Tongue (tissue), 3 donors: ENCODE measurements at places on chromosomes 5 and 9.

DNA sequence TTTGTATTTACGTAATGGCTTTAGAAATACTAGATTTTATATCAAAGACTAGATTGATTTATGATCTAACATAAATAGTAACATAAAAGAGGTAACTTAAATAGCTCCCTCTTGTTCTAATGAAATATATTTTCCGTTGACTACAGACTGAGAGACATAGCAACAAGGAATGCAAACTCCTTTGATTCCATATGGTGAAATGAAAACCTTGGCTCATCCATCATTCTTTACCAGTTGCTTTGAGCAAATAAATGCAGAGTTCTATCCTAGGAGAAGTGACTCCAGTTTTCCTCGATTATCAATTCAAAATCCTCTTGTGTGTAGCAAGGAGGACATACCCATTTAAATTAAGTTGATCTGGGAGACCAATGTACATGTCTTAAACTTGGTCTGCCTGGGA lies 18.0 kb upstream of the JAKMIP2 start:
- DNase-seq: no peak

DNA sequence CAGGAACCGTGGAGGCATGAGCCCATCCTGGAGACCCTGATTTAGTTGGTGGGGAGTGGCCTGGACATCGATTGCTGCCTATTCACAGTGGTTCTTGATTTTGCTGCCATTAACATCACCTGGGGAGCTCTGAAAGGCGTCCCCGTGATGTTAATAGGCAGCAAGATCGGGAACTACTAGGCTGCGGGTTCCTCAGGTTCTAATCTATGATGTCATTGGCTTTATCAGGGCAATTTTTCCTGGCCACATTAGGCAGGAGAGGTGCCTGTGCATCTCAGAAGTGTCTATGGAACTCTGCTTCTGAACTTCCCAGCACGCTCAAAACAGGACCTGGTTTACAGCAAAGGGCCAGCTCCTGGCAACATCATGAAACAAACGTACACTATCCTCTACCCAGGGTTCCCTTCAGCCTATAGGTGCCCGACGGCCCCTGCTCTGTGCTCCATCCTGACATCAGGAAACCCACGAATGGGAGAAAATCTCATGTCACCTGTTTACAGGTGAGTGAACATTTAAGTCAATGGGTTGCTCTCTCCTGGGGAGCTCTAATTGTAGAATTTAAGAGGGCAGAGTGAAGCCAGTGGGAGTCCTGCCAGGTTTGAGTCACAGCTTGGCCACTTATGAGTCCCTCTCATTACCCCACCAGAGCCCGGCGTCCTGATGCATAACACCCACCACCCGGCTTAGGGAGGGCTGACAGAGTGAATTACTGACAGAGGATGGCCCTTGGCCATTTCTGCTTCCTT lies 49.4 kb downstream of the ROPN1L start:
- DNase-seq: no peak

- no peak for DNase-seq
Measured at GRCh38 chr9:4515958-4516375, 25.7 kb downstream of the SLC1A1 start.

DNA sequence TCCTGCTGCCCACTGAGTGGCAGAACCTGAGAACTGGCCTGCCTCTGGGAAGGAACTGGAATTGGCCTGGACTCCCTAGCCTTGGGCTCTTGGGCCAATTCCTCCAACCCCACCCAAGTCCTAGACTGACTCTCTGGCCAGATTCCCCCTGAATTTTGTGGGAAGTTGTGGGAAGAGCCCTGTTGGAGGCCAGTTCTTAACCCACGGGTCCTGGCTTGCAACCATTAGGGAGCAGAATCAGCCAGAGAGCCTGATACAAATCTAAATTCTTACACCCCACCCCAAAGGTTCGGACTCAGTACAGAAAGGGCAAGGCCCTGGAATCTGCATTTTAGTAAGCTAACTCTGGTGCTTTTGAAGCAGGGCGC lies 125.3 kb upstream of the SLC25A48 start:
- DNase-seq: no peak

DNA sequence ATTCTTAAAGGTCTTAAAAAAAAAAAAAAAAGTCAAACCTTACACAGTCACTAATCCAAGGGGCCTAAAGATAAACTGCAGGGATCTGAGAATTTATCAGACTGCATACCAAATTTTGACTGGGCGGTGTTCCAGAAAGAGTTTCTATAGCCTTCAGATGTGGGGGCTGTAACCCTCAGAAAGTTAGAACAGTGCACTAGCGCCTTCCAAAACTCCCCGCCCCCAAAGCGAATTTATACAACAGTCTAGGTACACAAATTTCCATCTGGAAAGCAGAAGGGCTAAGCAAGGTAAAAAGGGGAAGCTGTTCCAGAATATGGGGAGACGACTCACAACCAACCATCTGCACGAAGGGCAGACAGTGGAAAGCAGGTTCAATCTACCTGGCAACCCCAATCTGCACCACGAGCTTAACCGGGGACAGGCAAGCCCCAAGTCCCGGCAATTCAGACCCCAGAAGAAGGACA lies 813 bp downstream of the ERMP1 start:
- DNase-seq: peak; percentile 34

DNA sequence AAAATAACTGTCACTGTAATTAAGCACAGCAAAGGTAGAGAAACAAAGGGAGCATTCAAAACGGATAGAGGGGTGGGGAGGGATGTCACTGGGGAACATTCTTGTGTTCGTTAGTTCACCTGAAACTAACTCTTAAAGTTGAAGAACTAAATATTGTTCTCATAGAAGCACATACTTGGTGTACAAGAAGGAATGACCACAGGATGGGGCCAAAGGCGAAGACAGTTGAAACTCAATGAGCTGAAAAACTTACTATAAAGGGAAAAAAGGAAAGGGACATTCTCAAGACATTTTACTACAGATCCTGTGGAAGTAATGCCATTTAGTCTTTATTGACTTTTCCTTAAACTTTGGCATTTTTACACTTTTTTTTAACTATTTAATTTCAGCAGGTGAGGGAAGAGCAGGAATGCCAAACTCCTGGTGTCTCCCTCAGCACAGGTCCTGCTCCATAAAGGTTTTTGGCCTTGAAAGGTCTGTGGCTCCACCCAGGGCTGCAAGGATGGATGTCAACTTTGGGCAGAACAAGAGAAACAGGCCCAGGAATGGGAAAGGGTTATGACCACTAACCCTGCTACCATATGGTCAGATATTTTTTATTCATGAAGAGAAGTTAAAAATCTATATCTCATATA lies 197.6 kb upstream of the RASA1 start:
- peak; percentile 36 for DNase-seq

DNA sequence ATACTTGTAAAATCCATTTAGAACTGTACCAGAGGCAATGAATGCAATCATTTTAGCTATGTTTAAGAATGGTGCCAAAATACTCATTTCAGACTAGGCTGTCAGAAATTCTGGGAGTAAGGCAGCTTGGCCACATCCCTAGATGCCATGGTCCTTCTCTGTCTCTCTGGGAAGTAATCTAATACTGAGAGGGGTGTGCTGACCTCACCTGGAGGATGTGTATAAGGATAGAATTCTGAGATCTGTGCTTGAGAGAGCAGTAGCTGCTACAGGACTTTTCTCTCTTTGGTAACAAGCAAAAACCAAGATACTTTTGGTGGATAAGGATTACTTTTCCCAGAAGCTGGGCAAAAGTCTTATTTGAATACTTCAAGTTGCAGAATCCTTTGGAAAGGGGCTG lies 68.1 kb upstream of the MRPS30 start:
- no peak for DNase-seq

DNA sequence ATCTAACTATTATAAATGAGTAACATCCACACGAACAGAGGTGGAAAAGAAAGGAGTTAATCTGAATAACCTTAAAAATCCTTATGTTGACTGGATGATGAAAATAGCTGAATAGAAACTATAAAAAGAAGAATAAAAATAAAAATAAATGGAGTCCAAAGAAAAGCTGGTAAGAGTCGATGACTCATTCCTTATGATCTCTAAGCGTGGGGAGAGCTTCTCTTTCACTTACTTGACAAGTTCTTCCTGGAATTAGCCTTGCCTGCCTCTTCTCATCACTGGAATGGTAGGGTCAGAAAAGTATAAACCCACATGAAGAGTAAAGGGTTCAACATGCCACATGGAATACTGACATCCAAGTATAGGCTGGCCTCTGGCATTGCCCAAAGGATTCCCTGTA lies 477.0 kb upstream of the RGMB start:
- no peak for DNase-seq

DNA sequence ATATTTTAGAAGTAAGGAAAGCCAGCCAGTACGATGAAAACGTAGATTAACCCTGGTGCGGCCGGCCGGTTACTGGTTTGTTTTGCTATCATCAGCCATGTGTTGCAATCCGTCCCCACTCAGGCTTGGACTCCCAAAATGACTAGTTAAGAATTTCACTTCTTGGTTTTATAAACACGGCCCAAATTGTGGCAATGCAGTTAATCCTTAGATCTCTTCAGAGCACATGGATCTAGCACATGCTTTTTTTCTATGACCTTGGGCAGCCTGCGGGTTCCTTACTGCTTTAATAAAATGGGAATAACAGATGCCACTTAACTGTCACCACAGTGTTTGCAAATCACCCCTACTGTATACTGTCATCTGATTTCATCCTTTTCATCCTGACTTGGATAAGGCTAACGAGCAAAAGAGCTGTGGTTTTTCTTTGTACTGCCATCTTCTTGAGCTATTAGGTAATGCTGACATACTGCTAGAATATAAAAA lies 1.5 kb downstream of the NDFIP1 start:
- peak; percentile 48 for DNase-seq

DNA sequence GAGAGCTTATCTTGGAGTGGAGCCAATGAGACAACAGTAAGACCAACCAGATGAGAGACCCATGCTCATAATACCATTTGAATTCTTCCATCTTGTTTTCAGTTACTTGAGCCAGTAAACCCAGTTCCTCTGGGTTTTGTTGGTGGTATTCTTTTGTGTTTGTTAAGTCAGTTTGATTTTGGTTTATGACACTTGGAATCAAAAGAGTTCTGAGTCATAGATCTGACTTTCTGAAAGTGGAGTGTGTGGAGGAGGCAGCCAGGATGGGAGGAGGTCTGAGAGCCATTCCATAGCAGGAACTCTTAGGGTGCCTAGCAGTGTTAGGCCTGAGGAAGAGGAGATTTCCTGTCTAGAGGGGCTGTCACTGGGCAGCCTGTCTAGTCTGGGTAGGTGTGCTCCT lies 24.6 kb upstream of the PANK3 start:
- DNase-seq: no peak

GRCh38 chr9:87959916-87960581 lies 14.3 kb downstream of the CDK20 start:
- DNase-seq: no peak

DNA sequence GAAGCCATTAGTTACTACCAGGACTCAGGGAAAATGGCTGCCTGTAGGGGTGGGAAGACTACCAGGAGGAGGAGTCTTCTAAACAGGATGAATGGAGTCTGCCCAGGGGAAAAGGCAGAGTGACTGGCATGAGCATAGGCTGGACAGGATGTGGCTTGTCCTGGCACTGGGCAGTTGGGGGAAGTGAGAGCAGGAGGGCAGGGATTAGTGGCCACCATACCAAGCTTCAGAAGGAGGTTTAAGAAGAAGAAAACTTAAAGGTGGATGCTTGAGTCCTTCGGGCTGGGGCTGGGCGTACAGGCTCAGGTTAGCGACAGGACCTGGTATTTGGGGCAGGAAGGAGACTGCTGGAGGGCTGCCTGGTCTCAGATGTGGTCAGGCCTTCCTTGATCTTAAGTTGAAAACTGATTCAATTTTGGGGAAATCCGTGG lies 5.0 kb upstream of the NSD1 start:
- no peak for DNase-seq

- no peak for DNase-seq
Measured at GRCh38 chr5:78610636-78611035, 37.9 kb downstream of the LHFPL2 start.

DNA sequence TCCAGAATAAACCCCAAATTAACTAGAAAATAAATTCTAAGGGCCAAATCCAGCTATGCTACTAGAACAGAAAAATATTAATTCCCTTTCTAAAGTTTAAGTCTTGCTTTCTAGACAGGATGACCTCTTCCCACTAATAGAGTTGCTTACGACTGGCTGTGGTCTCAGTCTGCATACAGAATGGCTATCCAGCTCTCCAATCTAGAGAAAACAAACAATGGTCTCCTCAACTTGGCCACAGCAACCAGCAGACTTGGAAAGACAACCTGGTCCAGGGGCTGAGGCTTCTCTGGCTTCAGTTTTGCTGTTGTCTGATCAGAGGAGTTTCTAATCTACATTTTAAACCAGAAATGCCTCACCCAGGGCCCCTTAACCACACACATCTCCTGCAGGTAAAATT lies 28.9 kb downstream of the RASEF start:
- no peak for DNase-seq

- no peak for DNase-seq
Measured at GRCh38 chr9:102087141-102087540, 348.7 kb upstream of the GRIN3A start.

- DNase-seq: no peak
Measured at GRCh38 chr9:36913393-36914211, 120.5 kb downstream of the PAX5 start.

DNA sequence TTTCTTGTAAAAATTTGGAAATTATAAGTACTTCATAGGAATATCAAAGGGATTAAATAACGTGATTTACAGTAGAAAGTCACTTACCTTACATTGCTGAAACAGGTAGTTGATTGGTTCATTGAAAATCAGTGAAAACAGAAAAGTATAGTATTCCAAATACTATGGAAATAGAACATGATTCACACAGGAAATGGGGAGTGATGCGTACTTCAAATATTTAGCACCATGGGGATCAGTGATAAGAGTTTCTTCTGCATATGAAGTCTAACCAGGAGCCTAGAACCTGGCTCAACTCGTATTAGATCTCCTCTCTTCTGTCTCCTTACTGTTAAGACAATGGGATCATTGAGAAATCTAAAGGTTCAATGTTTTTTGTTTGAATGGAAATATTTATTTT lies 133.3 kb downstream of the FAM174A start:
- DNase-seq: no peak

DNA sequence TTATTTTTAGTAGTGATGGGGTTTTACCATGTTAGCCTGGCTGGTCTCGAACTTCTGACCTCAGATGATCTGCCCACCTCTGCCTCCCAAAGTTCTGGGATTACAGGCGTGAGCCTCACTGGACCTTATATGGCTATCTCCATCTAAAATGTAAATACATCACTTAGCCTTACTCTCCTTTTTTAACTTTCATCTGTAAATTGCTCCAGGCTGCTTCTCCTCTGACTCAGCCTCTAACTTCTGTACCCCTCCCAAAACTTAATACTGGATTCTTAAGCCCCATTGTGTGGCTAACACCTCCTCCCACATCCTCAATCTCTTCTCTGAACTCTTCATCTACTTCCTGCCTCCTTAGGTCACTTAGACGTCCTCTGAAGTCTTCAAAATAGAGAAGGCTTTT lies 4.0 kb downstream of the SNX30 start:
- no peak for DNase-seq

GRCh38 chr5:81534441-81534840 lies 140.5 kb upstream of the ACOT12 start:
- DNase-seq: no peak

- no peak for DNase-seq
Measured at GRCh38 chr9:73780916-73781315, 629.3 kb downstream of the ANXA1 start.

GRCh38 chr9:102551346-102551745 lies 443.8 kb upstream of the CYLC2 start:
- no peak for DNase-seq

- DNase-seq: no peak
Measured at GRCh38 chr5:139277171-139277570, 16.4 kb upstream of the MATR3 start.
